Activated naive CD4-positive, alpha-beta T cell treated with anti-CD3 and anti-CD28 coated beads, Interleukin-2, amount 50 U/mL, for 16 hours (primary cell): ENCODE measurements at places on chromosomes 16 and 17.
A peak's percentile ranks its signal among the peaks of the same experiment; 100 is the strongest.

DNA sequence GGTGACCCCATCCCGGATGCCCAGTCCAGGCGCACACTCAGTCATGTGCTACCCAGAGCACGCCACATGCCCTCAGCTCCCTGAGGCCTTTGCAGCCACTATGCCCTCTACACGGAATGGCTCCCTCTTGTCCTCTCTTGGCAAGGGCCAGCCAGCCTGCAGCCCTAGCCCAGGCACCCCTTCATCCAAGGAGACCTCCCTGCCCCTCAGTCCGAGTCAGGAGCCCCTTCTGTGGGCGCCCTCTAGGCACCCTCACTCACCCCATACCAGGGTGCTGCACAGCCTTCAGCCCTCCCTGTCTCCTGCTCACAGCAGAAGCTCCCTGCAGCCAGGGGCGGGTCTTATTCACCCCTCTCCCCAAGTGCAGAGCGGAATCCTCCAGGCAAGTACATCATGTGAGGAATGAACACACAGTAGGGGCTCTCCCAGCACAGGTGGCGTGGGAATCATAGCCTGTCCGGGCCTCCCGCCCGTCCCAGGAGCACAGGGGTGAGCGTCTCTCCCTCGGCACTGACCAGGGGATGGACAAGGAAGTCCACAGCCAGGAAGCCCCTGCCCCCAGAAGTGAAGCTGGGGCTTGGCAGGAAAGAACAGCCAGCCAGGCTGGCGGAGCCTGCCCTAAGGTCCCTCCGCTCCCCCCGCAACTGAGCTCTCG, 186.9 kb downstream of the RBFOX3 start:
- no peak for DNase-seq

DNA sequence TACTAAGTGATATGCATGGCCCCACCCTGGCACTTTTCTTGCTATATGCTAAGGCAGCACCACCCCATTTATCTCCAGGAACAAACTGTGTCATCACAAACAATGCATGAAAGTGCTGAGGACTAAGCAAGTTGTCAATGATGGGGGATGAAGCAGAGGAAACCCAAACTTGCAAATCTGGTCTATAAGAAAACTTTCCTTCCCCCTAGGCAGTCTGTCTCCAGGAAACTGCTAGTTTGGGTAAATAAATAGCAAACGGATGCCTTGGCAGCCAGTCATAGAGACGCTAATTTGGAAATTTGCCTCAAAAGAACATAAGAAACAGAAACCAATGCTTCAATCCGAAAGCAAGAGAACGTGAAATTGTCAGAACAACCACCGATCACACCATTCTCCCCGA, 5.6 kb upstream of the HSBP1 start:
- no peak for DNase-seq

DNA sequence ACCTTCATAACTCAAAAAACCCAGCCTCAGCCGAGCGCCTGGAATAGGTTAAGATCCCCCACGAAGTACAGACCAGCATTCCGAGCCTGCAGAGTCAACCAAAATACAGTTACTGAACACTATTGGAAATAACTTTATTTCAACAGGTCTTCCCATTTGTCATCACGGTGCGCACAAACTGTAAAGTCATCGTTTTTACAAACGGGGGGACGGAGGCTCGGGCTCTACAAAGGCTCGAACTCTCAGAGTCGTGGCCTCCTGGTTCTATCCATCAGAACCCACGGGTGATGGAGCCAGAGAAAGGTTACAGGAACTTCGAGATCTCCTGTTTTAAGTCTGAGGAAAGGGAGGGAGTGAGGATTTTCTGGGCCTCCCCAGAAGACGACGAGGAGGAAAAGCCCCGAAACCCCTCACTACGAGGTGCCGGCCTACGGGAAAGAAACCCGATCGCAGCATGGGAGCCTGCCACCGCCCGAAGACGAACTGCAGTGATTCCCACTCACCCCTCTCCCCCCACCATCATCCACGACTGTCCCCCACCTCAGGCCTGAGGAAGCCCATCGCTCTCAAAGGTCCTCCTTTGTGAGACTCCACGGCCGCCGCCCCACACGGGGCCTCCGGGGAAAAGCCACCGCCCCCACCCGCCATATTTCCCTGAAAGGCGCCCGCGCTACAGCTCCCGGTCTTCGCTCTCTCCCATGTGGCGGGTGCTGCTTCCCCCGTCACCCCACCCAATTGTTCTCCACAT, 917 bp downstream of the YWHAE start:
- peak; percentile 21 for DNase-seq

GRCh38 chr16:81933361-81933760, 77.9 kb downstream of the SDR42E1 start:
- no peak for DNase-seq

DNA sequence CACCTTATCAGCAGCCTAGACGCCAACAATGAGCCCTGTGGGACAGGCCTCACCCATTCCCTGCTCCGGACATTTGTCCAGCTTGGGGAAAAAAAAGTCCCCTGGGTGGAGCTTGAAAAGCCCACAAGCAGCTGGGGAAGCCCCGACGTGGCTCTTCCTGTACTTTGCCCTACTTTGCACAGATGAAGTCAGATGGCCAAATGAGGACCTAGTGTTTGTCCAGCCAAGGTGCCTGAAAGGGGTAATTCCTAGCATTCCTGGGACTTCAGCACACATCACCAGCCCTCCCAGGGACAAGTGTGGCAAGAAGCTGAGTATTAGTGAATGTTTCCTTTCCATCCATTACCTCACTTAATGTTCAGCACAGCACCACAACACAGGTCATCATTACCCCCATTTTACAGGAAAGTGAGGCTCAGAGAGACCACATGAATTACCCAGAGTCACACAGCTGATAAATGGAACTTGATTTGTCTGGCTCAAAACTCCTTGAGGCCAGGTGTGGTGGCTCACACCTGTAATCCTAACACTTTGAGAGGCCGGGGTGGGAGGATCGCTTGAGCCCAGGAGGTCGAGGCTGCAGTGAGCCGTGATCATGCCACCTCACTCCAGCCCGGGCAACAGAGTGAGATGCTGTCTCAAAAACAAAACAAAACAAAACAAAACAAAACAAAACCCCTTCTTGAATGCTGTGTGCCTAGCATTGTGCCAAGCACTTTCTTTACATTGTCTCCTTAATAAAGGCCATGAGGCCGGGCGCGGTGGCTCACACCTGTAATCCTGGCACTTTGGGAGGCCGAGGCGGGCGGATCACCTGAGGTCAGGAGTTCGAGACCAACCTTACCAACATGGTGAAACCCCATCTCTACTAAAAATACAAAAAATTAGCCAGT, 19.9 kb upstream of the PLLP start:
- no peak for DNase-seq

- DNase-seq = no peak
Observed at GRCh38 chr17:80049986-80050385, 13.5 kb downstream of the CCDC40 start.
